Chondrocyte (in vitro differentiated cells): ENCODE measurements at places on chromosomes 2 and 18. TPM values are rescaled to one million over a fixed set of nuclear protein-coding genes. Genes with fewer than 3 reads are reported as not detected.
A peak's percentile ranks its signal among the peaks of the same experiment; 100 is the strongest.

DNA sequence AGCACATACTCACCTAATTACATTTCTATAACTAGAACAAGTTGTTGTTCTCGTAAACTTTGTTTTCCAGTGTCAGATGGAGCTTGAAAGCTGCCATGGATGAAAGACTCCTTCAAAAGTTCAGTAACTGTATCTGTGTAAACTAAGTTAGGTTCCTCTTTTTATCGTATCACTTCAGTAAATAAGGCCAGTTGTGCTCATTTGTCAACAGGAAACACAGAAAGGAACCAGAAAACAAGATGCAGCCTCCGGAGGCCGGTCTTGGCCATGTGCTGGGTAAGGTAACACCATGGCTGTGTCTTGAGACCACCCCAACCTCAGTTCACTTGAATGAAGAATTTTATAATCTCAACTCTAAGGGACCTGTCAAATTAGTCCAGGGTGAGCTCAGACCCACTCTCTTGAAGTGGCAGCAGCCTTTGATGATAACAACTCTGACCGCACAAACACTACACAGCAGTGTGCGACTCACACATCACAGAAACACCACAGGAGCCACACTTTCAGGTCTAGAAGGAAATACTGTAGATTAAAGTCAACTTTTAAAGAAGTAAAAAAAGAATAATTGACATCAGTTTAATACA, 213.8 kb downstream of the AFF3 start:
- H3K4me3 ChIP-seq: no peak overlapping the region
- no peak overlapping the region for H3K27ac ChIP-seq
- no peak for DNase-seq
- H3K4me1 ChIP-seq: peaks cover 7% of the 10 kb centered on the region
- H3K36me3 ChIP-seq: peaks cover 12% of the 10 kb centered on the region

- DNase-seq: no peak
- H3K4me1 ChIP-seq: no peaks in the 10 kb centered on the region
- H3K27me3 ChIP-seq: peaks cover 11% of the 10 kb centered on the region
- H3K27ac ChIP-seq: no peak overlapping the region
- H3K4me3 ChIP-seq: no peak overlapping the region
Measured at GRCh38 chr2:7895289-7895688, 786.6 kb upstream of the ID2 start.

- H3K27me3 ChIP-seq: peaks cover 12% of the 10 kb centered on the region
- no peak overlapping the region for H3K27ac ChIP-seq
- H3K36me3 ChIP-seq: no peaks in the 10 kb centered on the region
- no peak overlapping the region for H3K4me3 ChIP-seq
Measured at GRCh38 chr2:29724282-29724681, 197.1 kb downstream of the ALK start.

The TRIM43B gene
- not detected in 3 replicates for total RNA-seq

- no peak overlapping the region for H3K4me3 ChIP-seq
- peaks cover 18% of the 10 kb centered on the region for H3K4me1 ChIP-seq
- DNase-seq: no peak
- no peak overlapping the region for H3K27ac ChIP-seq
- no peaks in the 10 kb centered on the region for H3K36me3 ChIP-seq
Measured at GRCh38 chr18:9688036-9688741, 19.9 kb upstream of the RAB31 start.

DNA sequence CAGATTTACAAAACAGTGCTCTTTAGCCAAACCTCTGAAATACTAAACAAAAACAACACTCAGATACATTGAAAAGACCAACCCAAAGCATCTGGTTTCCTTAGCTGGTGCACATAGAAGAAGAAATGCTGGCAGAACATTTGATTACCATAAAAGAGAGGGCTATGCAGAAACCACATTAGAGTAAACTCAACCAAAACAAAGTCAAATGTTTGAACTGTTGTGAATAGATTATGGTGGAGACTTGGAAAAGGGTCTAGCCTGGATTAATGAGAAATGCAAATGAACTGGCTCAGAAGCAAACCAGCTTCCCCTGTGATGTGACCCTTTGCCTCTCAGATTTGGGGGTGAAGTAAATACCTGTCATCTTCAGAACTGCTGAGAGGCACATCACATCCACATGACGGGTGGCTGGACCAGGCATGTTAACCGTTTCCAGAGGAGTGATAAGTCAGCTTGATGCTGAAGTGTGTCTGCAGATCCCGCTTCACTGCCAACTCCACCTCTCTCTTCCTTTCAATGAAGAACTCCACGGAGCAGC, 153.0 kb downstream of the NRP2 start:
- DNase-seq: no peak
- H3K27me3 ChIP-seq: peaks cover 4% of the 10 kb centered on the region
- peaks cover 2% of the 10 kb centered on the region for H3K36me3 ChIP-seq
- no peak overlapping the region for H3K27ac ChIP-seq

- peak overlapping the region; percentile 49 for H3K27ac ChIP-seq
- H3K36me3 ChIP-seq: peaks cover 15% of the 10 kb centered on the region
- DNase-seq: peak; percentile 64
- no peaks in the 10 kb centered on the region for H3K27me3 ChIP-seq
Measured at GRCh38 chr2:219457784-219458369, 23.2 kb downstream of the SPEG start.
